ENCODE measurements at places on chromosomes 6 and 20.

DNA sequence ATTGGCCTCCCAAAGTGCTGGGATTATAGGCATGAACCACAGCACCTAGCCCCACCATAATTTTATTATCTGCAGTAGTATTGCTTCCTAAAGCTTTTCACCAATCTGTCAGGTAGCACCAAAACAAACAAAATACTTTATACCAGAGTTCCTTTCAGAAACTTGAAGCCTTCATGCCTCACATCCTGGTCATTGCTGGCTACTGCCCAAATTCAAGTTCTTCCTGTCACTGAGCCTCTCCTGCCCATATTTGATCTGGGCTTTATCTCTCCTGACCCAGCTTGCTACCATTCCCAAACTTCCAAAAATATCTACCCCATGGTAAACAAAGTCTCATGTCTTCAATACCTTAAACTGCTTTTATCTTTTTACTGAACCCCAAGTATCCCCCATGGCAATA is 34.9 kb upstream of the DST start:
- DNase-seq: no peak

GRCh38 chr6:34381081-34381480 is 11.4 kb downstream of the NUDT3 start:
- DNase-seq: no peak

DNA sequence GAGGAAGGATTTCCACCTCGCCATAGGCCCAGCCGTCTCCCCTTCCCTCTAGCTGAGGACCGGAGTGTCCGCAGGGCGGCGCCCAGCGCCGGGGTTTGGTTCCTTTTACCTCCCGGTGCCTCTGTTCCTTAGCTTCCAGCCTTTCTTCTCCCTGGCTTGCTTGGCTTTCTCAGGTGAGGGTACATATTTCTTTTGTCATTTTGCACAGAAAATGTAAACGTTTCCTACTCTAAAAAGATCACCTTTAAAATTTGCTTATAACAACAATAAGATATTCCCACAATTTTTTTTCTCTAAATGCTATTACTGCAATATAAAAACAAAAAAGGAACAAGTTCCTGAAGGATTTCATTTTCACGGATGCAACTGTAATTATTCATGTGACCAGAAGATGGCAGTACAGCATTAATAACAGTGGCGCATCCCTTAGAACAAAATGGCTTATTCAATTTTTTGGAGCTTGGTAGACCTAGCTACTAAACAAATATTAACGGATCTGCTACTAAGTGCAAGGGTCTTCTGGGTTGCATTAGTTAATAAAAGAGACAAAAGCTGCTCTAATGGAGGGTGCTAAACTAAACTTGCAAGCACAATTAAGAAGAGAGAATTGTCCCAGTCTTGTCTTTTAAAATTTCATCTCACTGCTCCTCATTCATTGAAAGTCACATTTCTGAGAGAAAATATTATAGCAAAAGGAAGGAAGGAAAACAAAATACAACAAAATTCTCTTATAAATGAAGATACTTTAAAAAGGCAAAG is 172.9 kb downstream of the ADGRG6 start:
- DNase-seq: no peak

- peak; percentile 16 for DNase-seq
Measured at GRCh38 chr20:4844325-4844724, 122.6 kb downstream of the PRND start.

- DNase-seq: no peak
Measured at GRCh38 chr20:5621305-5621704, 128.9 kb upstream of the SHLD1 start.

DNA sequence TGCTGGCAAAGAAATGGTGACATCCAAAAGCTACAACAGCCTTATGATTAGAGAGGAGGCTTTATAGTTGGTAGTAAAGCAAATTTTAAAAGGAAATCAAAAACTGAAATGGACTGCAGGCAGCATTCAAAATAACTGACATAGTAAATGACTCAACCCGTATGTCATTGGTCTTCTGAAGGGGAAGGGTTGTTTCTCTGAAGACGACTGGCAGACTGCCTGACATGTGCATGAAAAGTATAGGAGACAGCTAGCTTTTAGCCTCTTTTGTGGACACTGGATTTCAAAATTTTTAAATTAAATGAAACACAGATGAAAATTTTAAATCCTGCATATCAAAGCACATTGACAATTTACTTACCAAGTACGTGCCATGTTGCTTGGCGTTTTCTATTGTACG is 90.7 kb downstream of the TRMT6 start:
- no peak for DNase-seq

DNA sequence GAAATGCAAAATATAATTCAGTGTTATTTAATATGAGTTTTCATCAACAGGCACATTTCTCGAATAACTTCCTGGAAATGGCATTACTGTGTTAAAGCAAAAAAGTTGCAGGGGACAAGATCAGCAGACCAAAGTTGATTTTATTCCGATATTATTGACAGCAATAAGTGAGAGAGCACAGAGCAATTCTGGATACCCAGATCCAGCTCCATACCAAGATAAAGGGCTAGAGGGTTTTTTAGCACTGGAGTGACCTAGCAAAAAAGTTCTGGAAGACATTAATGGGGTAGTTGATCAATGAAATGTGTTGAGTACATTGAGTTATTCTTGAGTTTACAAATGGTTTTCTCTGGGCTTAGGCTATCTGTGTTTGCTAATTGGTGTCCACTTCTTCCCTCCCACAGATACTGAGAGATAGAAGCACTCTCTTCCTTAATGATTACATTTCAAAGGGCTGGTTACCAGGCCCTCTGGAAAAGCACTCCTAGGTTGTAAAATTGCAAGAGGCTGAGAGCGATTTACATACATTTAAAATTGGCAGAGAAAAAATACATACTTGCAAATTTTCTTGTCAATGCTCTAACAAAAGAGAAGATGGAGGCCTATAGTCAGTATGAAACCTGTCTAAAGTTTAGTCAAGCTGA is 47.0 kb upstream of the MANEA start:
- DNase-seq: no peak

- no peak for DNase-seq
Measured at GRCh38 chr6:12350644-12351170, 60.5 kb downstream of the EDN1 start.

All from activated T-cell treated with anti-CD3 and anti-CD28 coated beads, Interleukin-2, amount 50 U/mL, for 48 hours (primary cell).